Suprapubic skin (tissue), 4 donors: ENCODE measurements at places on chromosomes 1 and 21.

GRCh38 chr1:194024659-194025058 is 838.2 kb upstream of the B3GALT2 start:
- H3K4me3 ChIP-seq, result no peak overlapping the region
- no peak for DNase-seq
- no peak overlapping the region for H3K27ac ChIP-seq
- no peaks in the 10 kb centered on the region for H3K27me3 ChIP-seq
- H3K4me1 ChIP-seq, result no peaks in the 10 kb centered on the region

DNA sequence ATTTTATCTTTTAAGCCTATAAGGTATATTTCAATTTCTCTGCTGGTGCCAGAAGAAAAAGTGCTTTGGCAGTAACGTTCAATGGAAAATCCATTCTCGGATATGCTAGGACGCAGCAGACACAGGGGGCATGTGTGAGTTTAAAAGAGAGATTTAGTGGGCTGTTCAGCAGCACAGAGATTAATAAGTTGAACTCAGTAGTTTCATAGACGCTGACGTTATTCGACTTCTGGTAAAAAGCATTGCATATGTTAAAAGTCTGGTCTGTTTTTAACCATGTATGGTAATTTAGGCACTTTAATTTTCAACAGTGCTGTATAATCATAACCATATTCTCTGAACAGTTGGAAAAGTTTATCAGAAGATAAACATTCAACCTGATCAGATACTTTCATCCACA is 99.6 kb downstream of the ATP6V1G3 start:
- no peak overlapping the region for H3K27ac ChIP-seq
- H3K27me3 ChIP-seq, result no peaks in the 10 kb centered on the region
- H3K4me1 ChIP-seq, result no peaks in the 10 kb centered on the region
- H3K36me3 ChIP-seq, result no peaks in the 10 kb centered on the region
- DNase-seq, result no peak

DNA sequence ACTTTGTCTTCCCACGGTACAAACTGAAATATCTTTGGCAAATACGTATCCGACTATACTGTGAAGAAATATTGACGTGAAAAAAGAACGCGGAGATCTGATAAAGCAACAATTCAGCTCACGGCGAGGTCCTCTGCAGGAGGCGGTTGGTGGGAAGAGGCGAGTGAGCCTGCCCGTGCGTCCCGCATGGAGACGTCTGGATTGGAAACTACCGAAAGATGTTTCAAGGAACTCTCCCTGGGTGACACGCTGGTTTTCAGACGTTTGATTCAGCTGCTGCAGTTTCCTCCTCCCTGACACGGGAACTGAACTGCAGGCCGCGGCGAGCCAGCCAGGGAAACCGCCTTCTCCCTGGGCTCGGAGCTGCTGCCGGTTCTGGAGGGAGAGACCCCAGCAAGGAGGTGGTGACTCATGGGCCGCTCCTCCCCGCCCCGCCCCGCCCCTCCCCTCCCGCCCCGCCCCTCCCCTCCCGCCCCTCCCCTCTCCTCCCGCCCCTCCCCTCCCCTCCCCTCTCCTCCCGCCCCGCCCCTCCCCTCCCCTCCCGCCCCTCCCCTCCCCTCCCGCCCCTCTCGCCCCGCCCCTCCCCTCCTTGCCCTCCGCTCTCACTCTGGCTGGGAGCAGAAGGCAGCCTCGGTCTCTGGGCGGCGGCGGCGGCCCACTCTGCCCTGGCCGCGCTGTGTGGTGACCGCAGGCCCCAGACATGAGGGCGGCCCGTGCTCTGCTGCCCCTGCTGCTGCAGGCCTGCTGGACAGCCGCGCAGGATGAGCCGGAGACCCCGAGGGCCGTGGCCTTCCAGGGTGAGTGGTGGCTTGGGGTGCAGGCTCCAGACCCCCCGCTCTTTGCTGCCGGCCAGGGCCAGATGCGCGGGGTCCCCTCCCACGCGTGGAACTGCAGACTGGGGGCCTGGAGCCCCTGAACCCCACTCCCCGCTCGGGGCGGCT is at the start of gene COL6A1:
Gene COL6A1, plus strand, starts transcription at position 620 of the 941 bp plus-strand sequence. Its CDS starts 81 bp downstream, at position 701.
- H3K36me3 ChIP-seq, result peaks cover 16% of the 10 kb centered on the region
- peaks cover 33% of the 10 kb centered on the region for H3K4me1 ChIP-seq
- H3K27me3 ChIP-seq, result no peaks in the 10 kb centered on the region
- H3K27ac ChIP-seq, result peak within 1 kb of the TSS; percentile 76

DNA sequence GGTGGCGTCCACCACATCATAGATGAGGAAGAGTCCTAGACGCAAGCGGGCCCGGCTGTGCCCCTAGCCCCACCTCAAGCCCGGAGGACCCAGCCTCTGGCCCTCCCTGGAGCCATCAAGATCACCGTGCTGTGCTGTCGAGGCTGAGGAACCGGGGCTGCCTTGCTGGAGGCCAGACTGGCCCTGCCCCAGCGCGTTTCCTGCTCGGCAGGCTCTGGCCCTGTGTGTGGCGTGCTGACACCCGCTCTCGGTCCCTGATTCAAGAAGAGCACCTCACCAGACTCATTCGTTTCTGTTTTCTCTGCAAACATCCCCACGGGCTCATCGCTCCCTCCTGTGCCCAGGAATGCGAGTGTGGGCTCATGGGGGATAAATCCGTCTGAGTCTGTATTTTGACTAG is 51.1 kb downstream of the GLIS1 start:
- no peaks in the 10 kb centered on the region for H3K36me3 ChIP-seq
- no peak for DNase-seq
- H3K27me3 ChIP-seq, result peaks cover 42% of the 10 kb centered on the region
- no peak overlapping the region for H3K27ac ChIP-seq
- H3K4me3 ChIP-seq, result no peak overlapping the region
- H3K4me1 ChIP-seq, result peaks cover 6% of the 10 kb centered on the region

DNA sequence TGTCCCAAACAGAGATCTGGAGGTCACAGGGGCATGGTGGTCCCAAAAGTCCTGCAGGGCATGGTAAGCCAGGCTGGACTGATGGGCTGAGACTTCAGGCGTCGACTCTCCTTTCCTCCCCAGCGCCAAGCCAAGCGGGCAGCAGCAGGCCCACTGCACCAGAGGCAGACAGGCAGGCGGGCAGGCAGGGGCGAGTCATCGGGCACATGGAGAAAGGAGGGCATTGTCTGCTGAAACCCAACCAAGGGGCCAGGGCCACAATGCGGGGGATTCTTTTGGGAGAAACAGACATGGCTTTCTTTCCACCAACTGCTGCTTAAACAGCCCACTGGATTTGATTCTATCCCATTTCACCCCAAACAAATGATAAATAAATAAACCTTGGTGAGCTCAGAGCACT is 46.2 kb downstream of the TRABD2B start:
- H3K36me3 ChIP-seq, result no peaks in the 10 kb centered on the region
- no peaks in the 10 kb centered on the region for H3K27me3 ChIP-seq
- no peaks in the 10 kb centered on the region for H3K4me1 ChIP-seq

DNA sequence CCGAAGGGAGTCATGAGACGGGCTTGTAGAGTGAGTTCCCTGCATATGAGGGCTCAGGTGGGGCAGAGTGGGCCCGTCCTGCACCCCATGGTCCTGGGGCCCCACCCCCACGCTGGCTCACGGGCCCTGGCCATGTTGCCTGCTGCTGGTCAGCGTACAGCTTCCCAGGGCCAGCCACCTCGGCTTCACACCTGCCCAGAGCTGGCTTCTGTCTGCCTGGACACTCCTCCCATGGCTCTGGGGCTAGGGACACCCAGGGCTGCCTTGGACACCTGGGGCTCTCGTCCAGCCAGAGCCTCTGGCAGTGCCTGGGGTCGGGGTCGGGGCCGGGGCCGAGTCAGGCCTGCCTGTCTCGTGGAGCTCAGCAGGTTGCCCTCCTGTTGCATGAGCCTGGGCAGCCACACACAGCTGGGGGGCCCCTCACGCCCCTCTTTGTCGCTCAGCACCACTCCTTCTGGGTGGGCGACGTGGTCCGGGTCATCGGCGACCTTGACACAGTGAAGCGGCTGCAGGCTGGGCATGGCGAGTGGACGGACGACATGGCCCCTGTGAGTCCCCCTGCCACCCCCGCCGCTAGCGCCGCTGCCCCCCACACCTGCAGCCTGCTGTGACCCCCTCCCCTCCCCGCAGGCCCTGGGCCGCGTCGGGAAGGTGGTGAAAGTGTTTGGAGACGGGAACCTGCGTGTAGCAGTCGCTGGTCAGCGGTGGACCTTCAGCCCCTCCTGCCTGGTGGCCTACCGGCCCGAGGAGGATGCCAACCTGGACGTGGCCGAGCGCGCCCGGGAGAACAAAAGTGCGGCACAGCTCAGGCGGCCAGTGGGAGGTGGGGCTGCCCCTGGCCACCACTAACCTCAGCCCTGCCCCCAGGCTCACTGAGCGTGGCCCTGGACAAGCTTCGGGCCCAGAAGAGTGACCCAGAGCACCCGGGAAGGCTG is 5.5 kb upstream of the MMP23B start:
- H3K27me3 ChIP-seq, result peaks cover 22% of the 10 kb centered on the region
- H3K27ac ChIP-seq, result no peak overlapping the region
- peaks cover 51% of the 10 kb centered on the region for H3K4me1 ChIP-seq
- H3K36me3 ChIP-seq, result peaks cover 9% of the 10 kb centered on the region
- peak; percentile 77 for DNase-seq
- H3K4me3 ChIP-seq, result peak overlapping the region; percentile 49

GRCh38 chr1:115826628-115827027 is 14.3 kb downstream of the NHLH2 start:
- no peak overlapping the region for H3K27ac ChIP-seq
- no peaks in the 10 kb centered on the region for H3K27me3 ChIP-seq
- DNase-seq, result no peak
- peaks cover 17% of the 10 kb centered on the region for H3K4me1 ChIP-seq

DNA sequence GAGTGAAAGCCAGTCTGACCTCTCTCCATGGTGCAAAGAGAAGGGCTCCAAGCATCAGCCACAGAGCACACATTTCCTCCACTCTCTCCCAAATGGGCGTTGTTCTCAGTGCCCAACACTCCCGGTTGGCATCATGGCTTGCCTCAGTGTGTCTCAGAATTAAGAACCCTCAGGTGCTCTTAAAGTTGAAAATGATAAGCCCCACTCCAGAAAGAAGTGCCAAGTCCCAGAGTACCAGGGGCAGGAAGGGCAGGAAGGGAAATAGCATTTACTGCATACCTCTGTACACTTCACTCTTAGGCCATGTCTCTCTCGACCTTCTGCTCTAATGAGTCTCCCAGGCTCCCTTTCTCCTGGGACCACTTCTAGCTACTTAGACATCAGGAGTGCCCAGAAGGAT is 15.2 kb upstream of the ARHGEF2 start:
- H3K27ac ChIP-seq, result no peak overlapping the region
- H3K27me3 ChIP-seq, result no peaks in the 10 kb centered on the region
- H3K4me1 ChIP-seq, result peaks cover 12% of the 10 kb centered on the region
- no peak overlapping the region for H3K4me3 ChIP-seq
- H3K36me3 ChIP-seq, result no peaks in the 10 kb centered on the region

- peaks cover 44% of the 10 kb centered on the region for H3K27me3 ChIP-seq
- peaks cover 44% of the 10 kb centered on the region for H3K4me1 ChIP-seq
- no peaks in the 10 kb centered on the region for H3K36me3 ChIP-seq
- H3K27ac ChIP-seq, result peak within 1 kb of the TSS; percentile 3
These were observed at the start of gene PRKCZ for GRCh38 chr1:2049718-2050431. TSS of gene PRKCZ (plus strand) at chr1:2050411. CDS start at chr1:2050631, 220 bp downstream.

- H3K4me1 ChIP-seq, result no peaks in the 10 kb centered on the region
- DNase-seq, result no peak
- no peak overlapping the region for H3K4me3 ChIP-seq
- no peaks in the 10 kb centered on the region for H3K27me3 ChIP-seq
These were observed 95.6 kb upstream of the C8B start for GRCh38 chr1:57061369-57061768.

- H3K4me1 ChIP-seq, result peaks cover 81% of the 10 kb centered on the region
- H3K4me3 ChIP-seq, result no peak overlapping the region
- peak overlapping the region; percentile 88 for H3K27ac ChIP-seq
- no peak for DNase-seq
- no peaks in the 10 kb centered on the region for H3K27me3 ChIP-seq
These were observed 25.5 kb downstream of the EIF2D start for GRCh38 chr1:206586501-206587445.

DNA sequence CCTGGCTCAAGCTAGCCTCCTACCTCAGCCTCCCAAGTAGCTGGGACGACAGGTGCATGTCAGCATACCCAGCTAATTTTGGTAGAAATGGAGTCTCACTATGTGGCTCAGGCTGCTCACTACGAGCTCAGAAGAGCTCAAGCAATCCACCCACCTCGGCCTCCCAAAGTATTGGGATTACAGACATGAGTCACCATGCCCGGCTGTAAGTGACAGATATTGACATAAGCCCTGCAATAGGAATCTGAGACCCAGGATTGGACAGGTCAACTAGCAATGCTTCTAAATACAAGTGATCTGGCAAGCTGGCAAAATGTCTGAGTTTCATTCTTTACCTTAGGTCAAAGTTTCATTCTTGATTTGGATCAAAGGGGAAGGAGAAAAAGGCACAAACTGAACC is 40.5 kb upstream of the H6PD start:
- no peaks in the 10 kb centered on the region for H3K36me3 ChIP-seq
- no peak for DNase-seq
- peaks cover 20% of the 10 kb centered on the region for H3K27me3 ChIP-seq
- H3K27ac ChIP-seq, result no peak overlapping the region

- H3K4me1 ChIP-seq, result no peaks in the 10 kb centered on the region
- peaks cover 10% of the 10 kb centered on the region for H3K27me3 ChIP-seq
These were observed 14.7 kb upstream of the NBPF11 start for GRCh38 chr1:148166558-148167492.

DNA sequence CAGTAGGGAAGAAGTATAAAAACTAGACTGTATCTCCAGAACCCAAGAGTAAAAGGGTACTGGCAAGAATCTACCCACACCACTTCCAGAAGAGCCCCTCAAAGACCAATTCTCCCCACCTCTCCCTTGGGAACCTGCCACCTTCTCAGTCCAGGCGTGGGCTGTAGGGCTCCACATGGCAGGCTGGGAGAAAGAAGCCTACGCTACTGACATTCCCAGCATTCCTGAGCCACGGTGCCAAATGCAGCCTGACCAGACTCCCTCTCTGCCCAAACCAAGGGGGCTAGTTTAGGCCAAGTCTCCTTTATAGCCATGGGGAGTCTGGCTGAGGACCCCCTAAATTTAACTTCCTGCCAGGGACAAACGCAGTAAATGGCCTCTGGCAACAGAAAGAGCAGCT is 2.0 kb downstream of the UBE2Q1 start:
- H3K27me3 ChIP-seq, result no peaks in the 10 kb centered on the region
- no peak overlapping the region for H3K27ac ChIP-seq
- DNase-seq, result no peak

- peaks cover 27% of the 10 kb centered on the region for H3K4me1 ChIP-seq
- H3K27ac ChIP-seq, result no peak overlapping the region
- DNase-seq, result no peak
- no peaks in the 10 kb centered on the region for H3K36me3 ChIP-seq
These were observed 15.2 kb downstream of the TINAGL1 start for GRCh38 chr1:31591425-31592093.

GRCh38 chr1:110555807-110556470 is 37.0 kb upstream of the KCNA10 start:
- peaks cover 12% of the 10 kb centered on the region for H3K4me1 ChIP-seq
- H3K27ac ChIP-seq, result peak overlapping the region; percentile 43
- no peak for DNase-seq
- H3K4me3 ChIP-seq, result peak overlapping the region; percentile 43
- H3K36me3 ChIP-seq, result no peaks in the 10 kb centered on the region
